ENCODE measurements at places on chromosomes 3 and 15.
A peak's percentile ranks its signal among the peaks of the same experiment; 100 is the strongest.

DNA sequence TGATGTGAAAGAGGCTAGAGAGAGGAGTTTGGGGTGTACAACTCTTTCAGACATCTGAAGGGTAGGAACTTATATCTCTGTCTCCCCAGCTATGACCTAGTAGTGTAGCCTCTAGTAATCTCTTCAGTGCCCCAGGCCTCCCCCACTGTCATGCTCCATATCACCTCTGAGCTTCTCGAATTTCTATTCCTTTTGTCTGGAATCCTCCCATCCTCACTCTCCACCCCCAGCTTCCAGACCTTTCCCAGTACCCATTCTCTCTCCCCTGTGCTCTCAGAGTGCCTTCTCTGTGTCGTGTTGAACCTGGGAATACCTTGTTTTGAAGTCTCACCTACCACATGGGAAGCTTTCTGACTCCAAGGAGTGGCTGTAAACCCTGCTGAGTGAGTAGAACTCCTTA, 3.6 kb upstream of the RBPMS2 start:
- no peak for DNase-seq

- DNase-seq = no peak
Measured at GRCh38 chr3:50411229-50411628, 51.9 kb upstream of the TMEM115 start.

DNA sequence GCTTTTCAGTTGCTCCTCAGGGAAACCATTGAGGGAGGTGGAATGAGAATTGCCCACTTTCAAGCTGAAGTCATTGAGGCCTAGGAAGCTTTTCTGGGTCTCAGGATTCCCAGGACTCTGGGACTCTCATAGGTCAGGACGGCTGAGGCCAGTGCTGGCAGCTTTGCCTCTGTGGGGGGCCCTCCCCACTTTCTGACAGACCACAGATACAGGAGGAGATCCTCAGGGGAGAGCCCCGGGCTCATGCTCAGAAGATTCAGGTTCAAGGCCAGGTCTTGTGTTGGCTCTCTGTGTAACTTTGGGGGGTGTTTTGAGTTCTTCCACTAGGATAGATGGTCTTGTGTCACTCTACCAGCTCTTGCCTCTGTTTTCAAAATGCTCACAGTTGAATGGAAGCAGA, 50.0 kb downstream of the SMAD6 start:
- no peak for DNase-seq

- no peak for DNase-seq
Measured at GRCh38 chr15:49024840-49025239, 21.4 kb downstream of the SECISBP2L start.

- no peak for DNase-seq
Measured at GRCh38 chr3:194237110-194237509, 101.2 kb downstream of the HES1 start.

GRCh38 chr15:43792761-43793476, 799 bp downstream of the SERF2 start:
- DNase-seq = peak; percentile 41

- no peak for DNase-seq
Measured at GRCh38 chr15:25901811-25902605, 38.9 kb upstream of the ATP10A start.

- no peak for DNase-seq
Measured at GRCh38 chr3:161072211-161072621, 32.9 kb downstream of the B3GALNT1 start.

DNA sequence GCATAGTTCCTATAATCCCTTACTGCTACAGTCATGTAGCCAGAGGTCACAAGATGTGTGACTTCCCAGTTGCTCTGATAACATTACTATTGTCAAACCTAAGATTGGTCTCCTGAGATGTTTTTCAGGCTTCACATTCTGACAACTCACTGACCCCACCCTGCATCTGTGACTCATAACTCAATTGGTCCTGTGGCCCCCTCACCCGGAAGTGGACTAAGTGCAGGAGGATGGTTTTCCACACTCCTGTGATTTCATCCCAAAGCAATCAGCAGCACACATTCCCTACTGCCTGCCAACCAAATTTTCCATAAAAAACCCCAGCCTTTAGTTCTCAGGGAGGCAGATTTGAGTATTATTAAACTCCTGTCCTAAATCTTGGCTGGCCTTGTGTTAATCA, 564.9 kb upstream of the ZNF385D start:
- no peak for DNase-seq

GRCh38 chr3:14262212-14262611, 83.6 kb downstream of the LSM3 start:
- DNase-seq = no peak

DNA sequence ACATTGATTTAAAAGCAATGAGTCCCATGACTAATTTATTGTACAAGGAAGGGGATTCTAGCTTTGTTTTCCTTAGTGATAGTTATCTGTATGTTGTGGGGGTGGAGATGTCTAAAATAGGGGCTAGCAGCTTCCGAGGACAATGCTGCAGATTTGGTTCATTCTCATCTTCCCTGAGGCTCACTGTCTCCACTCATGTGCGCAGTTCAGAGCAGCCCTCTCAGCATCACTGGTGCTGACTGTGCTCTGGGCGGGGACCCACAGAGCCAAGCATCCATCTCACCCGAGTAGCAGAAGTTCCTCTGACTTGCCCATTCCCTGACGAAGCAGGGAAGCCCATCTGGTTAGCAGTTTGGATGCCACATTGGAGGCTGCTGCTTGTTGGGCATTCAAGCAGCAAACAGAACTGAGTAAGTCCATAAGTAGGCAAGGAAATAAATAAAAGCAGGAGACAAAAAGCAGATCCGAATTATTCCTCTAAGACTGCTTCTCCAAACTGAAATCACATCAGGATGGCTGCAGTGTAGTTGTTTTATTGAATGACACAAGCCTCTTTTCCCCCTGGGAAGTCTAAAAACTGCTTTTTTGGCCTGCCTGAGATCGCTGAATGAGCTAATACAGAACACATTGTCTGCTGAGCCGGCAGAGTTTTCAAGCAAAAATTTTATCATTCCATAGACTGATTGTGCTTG, 27.5 kb downstream of the RARB start:
- DNase-seq = no peak

GRCh38 chr3:28569357-28569756, 220.7 kb upstream of the AZI2 start:
- DNase-seq = no peak

DNA sequence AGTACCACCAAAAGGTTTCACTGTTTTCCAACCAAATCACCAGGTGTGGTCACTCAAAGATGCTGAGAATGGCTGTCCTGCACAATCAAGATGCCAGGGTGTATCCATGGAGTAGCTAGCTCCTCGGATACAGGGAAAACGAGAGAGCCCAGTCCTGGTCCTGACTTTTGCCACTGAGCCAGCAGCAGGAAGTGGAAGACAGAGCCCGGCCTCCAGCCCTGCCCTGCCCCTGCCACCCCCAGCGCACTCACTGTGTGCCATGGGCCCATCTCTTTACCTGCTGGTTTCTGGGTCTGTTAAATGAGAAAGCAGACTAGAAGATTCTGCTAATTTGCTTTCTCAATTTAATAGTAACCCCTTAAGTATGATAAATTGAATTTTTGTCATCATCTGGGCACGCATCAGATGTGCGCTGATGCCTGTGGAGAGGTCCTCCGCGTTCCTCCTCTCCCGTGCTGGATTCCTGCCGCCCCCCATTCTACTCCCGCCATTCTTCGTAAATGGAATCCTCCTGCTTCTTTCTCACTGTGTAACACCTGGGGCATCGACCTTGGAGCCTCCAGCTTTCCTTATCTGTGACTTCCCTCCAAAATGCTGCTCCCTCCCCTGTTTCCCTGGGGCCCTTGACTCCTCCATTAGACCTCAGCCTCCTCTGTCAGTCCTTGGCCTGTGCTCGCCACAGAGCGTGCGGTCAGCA, 18.0 kb downstream of the TNFAIP8L3 start:
- DNase-seq = no peak

DNA sequence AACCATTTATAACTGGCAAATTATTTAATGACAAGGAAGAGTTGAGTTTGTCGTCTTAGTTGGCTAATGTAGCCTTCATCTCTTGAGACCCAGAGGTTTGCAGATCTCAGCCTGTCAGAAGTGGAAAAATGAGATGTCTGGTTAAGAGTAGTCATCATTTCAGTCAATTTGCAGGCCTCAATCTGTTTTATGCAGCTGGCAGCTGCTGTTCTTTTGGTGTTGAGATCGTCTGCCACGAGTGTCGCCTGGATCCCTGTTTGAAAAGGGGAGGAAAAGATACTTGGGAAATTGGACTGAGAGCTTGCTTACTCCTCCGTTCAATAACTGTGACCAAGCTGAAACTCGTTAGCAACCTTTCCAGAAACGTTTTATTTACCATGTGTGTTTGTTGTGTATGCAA, 2.3 kb downstream of the PHLDB2 start:
- DNase-seq = no peak

GRCh38 chr3:48765376-48765775, 48.4 kb upstream of the IP6K2 start:
- DNase-seq = no peak

GRCh38 chr3:32371461-32372212, 20.0 kb upstream of the CMTM7 start:
- peak; percentile 81 for DNase-seq

- no peak for DNase-seq
Measured at GRCh38 chr3:181987736-181988135, 276.0 kb downstream of the SOX2 start.

- DNase-seq = no peak
Measured at GRCh38 chr15:94327356-94327936, 96.1 kb downstream of the MCTP2 start.

DNA sequence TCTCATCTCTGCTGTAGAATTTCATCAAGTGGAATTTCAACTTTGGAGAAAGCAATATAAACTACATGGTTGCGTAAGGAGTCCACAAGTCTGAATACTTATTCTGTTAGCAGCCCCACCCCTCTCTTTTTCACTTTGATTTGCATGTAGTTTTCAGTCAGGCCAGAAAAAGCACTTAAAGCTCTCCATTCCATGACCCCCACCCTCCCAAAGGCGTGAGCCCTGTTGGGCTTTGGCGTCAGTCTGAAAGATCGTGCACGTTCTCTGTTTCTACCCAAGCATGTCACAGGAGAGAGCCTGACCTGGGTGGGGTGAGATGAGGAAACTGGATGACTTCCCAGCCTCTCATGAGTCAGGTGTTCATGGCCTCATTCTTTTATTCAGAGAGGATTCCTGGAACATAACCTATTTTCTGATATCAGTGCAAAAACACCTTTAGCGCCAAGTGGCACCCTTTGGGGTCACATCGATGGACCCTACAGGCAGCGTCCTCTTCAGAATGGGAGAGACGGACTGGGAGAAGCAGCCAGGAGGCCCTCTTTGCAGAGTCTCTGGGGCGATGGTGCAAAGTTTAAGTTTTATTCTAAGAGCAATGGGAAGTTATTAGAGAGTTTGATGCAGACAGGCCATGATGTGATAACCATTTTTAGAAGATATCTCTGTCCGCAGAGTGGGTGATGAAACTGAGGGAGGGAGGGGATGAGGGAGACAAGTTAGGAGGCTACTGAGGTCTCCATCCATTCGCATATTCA, 55.8 kb downstream of the LSM3 start:
- no peak for DNase-seq

GRCh38 chr3:15875016-15875689, 77.4 kb upstream of the ANKRD28 start:
- no peak for DNase-seq

- no peak for DNase-seq
Measured at GRCh38 chr3:29521751-29522150, 240.9 kb downstream of the RBMS3 start.

GRCh38 chr3:61417352-61417751, 144.0 kb upstream of the PTPRG start:
- DNase-seq = no peak

DNA sequence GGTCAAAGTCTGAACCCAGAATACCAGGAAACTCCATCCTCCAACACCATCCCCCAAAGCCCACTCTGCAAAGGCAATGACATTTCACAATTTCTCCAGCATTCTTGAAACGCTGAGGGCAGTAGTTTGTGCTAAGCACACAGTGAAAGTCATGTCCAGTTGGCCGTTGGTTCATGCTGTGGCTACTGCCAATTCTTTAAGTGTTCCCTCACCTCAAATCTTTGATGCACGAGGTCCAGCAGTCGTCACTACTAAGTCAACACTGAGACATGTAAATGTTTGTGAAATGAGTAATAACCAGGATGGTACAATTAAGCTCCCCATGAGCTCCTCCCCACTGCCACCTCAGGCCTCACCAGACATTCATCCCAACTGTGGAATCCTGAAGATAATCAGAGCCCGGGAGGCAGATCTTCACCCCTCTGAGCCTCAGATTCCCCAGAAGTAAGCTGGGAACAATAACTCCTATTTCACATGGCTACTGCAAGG, 7.0 kb downstream of the SUCLG2 start:
- no peak for DNase-seq

DNA sequence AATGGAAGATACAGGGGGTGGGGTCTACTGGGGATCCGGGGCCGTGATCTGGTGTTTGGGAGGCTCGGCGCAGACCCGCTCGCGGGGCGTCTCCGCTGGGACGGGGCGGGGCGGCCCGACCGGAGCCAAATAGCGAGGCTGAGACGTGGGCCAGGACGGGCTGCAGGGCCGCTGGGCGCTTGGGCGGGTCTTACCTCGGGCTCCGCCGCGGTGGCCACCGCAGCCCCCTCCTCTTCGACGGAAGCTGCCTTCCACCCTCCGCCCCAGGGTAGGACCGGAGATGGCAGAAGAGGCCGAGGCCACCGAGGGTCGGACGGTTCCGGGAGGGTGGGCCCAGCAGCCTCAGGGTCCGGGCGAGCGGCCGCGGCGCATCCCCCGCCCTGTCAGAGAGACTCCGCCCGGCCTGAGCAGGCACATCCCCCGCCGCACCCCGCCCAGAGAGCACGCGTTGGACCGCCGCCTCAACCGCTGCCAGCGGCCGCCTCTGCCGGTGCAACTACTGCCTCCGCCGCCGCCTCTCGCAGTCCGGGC, 399 bp downstream of the MYO9A start:
- DNase-seq = peak; percentile 75

DNA sequence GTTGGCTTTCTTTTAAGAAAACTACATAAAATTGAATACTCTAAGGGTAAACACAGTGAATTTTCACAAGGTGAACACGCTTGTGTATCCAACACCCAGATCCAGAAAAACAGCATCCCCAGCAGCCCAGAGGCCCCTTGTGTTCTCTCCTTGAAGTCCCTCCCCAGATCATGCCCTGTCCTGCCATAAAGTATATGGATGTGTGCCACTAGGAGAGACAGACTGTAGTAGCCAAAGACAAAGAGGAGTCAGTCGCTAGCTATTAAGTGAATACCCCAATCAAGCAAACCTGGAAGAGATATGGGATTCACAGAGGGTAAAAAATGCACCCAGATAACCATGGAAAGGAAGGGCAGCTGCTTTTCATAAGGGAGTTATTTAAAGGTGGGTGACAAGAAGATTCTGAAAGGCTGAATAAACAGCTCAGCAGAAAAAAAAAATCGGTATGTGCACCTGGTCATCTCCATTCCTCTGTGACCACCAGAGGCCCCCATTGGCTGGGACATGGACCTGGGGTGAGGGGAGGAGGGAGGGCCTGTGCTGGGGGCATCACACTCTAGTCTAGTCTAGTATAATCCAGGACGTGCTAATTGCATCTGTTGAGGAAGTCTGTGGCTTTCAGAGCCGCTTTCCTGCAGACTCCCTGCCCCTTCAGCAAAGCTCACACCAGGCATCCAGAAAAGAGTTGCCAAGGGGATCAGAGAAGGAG, 167.3 kb upstream of the NDN start:
- DNase-seq = no peak

GRCh38 chr15:81092559-81092902, 41.5 kb upstream of the CFAP161 start:
- DNase-seq = no peak

- no peak for DNase-seq
Measured at GRCh38 chr3:197425485-197426120, 127.2 kb upstream of the DLG1 start.

GRCh38 chr3:114707252-114707860, 413.5 kb downstream of the TIGIT start:
- DNase-seq = no peak

GRCh38 chr15:67232591-67232990, 21.9 kb downstream of the AAGAB start:
- DNase-seq = no peak
